Stimulated activated CD8-positive, alpha-beta memory T cell treated with anti-CD3 and anti-CD28 coated beads, Interleukin-7, amount 100 ng/mL, for 1 hour (primary cell): ENCODE measurements at places on chromosomes 12 and 14.

- DNase-seq: no peak
These were observed 7.6 kb downstream of the GPRC5A start for GRCh38 chr12:12898911-12899511.

- DNase-seq: no peak
These were observed 28.1 kb downstream of the USP15 start for GRCh38 chr12:62288328-62288727.

DNA sequence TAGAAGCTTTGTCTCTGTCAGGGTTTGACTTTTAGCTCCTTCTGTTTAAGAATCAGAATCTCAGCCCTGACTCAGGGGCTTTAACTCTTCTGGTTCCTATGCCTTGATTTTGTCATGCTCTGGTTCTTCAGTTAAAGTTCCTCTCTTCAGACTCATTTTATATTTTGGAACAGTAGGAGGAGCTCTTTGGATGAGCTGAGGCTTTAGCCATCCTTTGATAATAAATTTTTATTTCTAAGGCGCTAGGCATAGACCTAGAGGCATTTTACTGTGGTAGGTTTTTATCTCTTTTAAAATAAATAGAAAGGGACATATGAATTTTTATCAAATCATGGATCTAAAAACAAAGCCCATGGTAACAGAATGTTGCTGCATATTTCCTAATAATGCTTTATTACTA is 51.7 kb downstream of the ATP23 start:
- no peak for DNase-seq

DNA sequence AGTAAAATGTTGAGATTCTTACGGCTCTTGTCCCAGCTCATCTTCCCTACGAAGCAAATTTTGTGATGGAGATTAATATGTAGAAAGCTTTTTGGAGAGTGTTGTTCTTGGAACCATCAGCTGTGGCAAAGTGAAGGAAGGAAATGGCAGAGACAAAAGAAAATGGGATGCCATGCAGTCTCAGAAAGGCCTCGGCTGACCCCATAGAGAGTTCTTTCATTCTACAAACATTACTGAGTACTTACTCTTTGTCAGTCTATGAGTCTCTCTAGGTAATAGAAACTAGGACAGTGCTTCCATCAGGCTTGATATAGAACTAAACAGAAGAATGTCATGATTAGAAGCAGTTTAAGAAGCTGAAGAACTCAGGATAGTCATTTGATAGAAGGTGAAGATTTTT is 134.1 kb downstream of the PLEKHA5 start:
- DNase-seq: no peak
